ENCODE measurements at places on chromosomes 12 and 14.

GRCh38 chr12:132506328-132507160 lies 16.6 kb downstream of the FBRSL1 start:
- DNase-seq = peak; percentile 39

DNA sequence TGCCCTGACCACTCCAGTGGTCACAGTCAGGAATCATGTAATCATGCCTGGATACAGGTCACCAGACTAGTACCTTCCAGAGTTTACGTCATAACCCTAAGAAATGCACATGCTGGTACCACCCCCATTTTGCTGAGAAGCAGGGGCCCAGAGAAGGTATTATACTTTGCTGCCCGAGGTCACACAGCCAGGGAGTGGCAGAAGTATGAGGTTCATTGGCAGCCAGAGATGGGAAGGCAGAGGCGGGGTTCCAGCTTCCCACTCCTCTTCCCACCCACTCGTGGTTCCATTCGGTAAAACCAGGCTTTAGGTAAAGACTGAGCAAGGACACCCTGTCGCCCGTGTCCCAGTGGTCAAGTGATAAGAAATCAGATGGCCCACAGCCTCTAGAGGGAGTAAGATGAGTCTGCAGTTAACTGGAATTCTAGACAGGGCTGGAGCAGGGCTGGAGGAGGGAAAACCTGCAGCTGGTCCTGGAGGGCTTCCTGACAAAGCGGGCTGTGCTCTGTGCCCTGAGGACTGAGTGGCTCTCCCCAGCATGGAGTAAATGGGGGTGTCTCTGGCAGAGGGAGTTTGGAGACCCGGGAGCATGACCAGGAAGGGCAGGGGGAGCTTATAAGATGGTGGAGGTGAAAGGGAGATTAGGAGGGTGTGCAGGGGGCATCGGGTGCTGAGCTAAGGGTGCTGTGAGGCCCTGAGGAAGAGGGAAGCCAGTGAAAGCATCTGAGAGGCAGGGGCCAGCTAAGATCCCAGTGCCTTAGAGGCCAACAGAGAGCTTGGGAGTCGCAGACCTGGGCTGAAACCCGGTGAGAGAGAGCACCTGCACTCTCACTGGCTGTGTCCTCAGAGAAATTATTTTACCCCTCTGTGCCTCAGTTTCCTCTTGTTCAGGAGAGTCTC lies 5.7 kb downstream of the FAM222A start:
- no peak for DNase-seq

- no peak for DNase-seq
These were observed 5.5 kb upstream of the GPR132 start for GRCh38 chr14:105070760-105071137.

GRCh38 chr12:4213471-4213870 lies 60.1 kb upstream of the CCND2 start:
- DNase-seq = no peak

GRCh38 chr12:52631676-52632459 lies 13.5 kb upstream of the KRT73 start:
- DNase-seq = no peak
